ENCODE measurements at places on chromosomes 11 and 22.

DNA sequence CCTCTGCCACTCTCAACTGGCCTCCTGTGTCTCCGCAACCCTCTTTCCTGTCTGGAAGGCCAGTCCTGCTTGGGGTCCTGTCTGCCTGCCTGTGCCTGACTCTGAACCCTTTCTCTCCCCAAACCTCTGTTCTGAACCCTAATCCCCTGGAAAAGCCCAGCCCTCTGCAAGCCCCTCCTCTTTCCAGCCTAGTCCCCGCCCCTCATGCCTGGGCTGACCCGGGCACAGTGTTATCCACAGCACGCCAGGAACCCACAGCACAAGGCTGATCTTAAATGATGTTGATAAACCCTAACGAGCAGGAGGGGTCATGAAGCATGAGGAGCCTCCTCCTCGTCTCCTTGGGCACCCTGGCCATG is at the start of gene IFITM10:
Gene IFITM10 (minus strand): TSS at position 115 of the 359 bp plus-strand sequence. CDS start 153 bp downstream, outside the sequence.
- DNase-seq = no peak

GRCh38 chr11:95920460-95921105 is 3.3 kb downstream of the MTMR2 start:
- no peak for DNase-seq

DNA sequence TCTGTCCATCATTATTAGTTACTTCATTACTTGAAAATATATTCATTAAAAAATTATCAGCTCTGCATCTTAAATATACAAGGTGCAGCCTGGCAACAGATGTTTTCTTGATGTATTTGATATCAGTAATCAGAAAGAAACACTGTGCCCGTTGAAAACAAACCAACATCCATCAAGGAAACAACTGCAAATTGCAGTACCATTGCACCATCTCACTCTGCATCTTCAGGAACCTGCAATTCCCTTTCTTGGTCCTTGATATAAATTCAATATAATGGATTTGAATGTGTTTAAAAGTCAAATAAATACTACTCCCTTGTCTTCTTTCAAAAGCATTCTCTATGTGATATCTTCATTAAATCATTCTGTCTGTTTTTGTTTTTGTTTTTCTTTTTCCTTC is 1131.2 kb downstream of the FAM181B start:
- no peak for DNase-seq

GRCh38 chr11:128666397-128666796 is 27.5 kb upstream of the FLI1 start:
- no peak for DNase-seq

DNA sequence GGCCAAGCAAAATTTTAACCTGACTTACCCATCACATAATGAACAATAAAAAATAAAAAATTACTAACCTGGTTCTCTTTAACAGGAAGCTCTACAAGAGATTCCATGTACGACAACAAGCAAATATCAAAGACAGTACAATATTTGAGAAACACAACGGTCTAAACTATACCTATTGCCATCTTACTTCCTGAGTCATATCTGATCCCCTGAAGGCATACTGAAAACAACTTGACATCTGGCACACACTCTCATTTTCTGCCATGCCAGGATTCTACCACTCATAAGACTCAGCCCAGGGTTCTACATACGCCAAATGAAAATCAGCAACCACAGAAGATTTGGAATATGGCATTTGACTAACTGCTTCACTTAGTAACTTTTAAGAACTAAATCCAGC is 13.8 kb downstream of the DENND5A start:
- no peak for DNase-seq
